ENCODE measurements at places on chromosomes 2 and 18.

DNA sequence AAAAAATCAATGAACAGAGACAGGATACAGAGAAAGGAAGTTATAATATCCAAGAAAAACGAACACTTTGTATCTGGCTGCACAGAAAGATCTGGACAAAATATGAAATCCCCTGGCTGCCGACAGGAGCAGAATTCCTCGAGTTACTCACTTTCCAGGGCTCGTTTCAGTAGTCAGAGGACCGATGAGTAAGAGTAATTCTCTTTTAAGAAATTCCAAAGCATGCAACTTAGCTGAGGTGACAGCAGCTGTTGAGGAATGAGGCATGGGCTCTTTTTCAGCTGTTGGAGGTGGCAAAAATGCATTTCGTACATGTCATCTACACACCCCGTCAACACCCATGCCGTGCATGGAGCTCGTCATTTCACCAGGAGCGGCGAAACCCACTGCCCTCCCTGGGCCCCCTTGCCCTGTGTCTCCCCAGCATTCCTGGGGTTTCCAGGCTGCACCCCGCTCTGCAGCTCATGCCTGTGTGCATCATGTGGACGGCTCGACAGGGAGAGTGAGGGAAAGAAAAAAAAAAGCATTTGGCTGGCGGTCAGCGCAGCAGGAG is 210.8 kb upstream of the SMIM21 start:
- no peak for DNase-seq

DNA sequence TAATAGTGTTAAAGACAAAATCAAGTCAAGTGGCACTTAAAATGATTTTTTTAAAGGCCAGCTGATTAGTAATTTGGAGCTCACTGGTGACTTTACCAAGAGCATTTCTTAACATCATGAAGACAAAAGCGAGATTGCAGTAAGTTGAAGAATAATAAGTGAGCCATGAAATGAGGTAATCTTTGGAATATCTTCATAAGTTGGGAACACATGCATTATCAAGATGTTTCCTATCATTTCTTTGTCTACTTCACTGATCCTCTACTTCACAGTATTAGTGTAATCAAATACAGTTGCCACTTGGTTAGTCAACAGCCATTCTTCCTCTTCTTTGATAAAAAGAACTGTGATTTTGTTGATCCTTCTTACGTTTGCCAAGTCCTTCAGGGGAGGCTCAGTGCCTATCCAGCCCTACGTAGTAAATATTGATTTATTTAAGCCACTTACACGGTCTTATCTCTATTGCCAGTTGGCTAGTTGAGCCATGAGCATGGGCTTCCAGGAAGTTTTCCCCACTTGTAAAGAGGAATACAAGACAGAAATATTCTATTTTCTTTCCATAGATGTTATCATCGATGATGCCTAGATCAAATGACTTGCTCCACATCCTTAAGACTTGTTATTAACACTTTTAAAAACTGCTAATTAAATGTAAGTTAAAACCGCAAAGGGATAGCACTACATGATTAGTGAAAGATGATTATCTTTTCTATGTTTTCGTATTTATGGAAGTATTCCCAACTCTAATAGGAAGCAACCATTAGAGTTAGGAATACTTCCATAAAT is 46.1 kb downstream of the YES1 start:
- no peak for DNase-seq

- DNase-seq: no peak
Measured at GRCh38 chr18:56593906-56594305, 44.5 kb downstream of the TXNL1 start.

DNA sequence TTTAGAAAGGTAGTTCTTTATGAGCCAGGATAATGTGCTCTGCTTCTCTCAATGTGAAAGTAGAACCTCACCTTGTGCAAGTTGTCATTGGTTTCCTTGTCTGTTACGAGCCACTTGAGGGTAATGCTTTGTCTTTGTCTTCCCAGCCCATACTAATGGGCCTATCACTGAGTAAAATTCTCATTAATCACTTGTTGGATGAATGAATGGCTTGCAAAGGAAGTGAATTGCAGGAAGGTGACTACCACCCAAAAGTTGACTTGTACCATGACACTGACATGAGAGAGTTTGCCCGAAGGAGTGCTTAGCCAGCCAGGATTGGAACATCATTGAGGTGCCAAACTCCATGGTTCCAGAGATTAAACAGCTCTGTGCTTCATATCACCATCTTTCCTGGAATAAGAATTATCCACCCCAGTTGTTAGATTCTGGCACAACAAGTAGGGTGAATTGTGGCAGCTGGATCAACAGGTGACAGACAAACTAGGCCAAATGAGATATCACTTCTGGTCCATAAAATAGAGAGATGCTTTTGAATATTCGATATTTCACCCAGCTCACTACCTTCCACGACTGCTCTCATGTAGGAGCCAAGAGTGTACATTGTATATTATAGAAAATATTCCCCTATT is 20.5 kb upstream of the CD28 start:
- DNase-seq: no peak

DNA sequence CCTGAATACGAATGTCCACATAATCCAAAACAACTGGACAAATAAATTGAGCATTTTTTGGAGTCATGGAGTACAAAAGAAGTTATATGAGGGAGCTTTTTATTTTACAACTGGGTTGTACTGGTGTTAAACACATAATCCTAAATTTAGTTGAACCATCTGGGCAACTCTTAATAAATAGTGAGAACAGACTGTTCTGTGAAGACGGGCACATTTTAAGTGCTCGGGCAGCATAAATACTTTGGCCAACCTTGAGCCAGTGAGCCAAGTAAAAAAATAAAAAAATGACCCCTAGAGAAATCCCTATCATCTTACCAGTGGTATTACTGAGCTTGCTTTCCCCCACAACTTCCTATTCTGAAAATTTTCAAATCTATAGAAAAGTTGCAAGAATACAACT is 50.9 kb upstream of the PSME4 start:
- no peak for DNase-seq

GRCh38 chr2:236238751-236239150 is 25.5 kb downstream of the ASB18 start:
- no peak for DNase-seq

DNA sequence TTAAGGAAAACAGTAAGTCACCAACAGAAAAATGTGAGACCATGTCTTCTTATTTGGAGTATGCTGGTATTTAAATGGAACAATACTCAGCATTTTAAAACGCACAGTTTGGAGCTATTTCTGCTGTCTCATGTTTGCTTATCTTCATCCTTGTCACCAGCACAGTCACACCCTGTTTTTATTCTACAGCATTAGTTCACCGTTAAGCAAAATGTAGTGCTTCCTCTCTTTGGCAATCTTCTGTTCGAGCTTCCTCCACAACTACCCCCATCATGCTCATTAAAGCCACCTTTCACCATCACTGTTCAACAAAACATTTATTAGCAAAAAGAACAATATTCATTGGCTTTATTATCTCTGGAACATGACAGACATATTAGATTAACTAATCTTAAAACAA is 64.0 kb downstream of the SLC40A1 start:
- DNase-seq: no peak

- no peak for DNase-seq
Measured at GRCh38 chr2:111139637-111140317, 19.1 kb downstream of the BCL2L11 start.

DNA sequence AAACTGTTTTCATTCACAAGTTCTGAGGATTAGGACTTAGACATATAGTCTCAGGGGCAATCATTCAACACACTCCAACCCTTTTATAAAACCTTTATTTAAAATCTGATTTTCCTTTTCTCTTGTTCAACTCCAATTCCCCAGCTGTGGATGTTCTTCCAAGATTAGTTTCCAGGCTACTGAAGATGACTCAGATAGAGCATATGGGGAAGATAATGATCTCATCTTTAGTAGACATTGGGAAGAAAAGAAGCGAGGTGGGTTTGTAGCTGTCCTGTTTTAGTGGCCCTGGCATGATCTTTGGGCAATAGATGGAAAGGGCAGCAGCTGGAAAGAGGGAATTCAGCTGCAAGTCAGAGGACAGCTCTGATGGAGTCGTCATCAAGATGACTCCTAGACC is 247.7 kb upstream of the CCDC68 start:
- DNase-seq: no peak

GRCh38 chr18:63445037-63445436 is 22.8 kb upstream of the VPS4B start:
- DNase-seq: no peak

GRCh38 chr18:74972354-74972753 is 236.6 kb downstream of the PTGR3 start:
- no peak for DNase-seq
